ENCODE measurements at places on chromosomes 16 and 17. TPM values are rescaled to one million over a fixed set of nuclear protein-coding genes. Genes with fewer than 3 reads are reported as not detected.

- peaks cover 7% of the 10 kb centered on the region for H3K4me1 ChIP-seq
- H3K36me3 ChIP-seq: no peaks in the 10 kb centered on the region
- H3K27me3 ChIP-seq: peaks cover 85% of the 10 kb centered on the region
- no peak for DNase-seq
Observed at GRCh38 chr16:50467943-50468748, 80.0 kb upstream of the NKD1 start.

GRCh38 chr17:32803544-32803943, 73.4 kb downstream of the MYO1D start:
- no peaks in the 10 kb centered on the region for H3K36me3 ChIP-seq
- no peaks in the 10 kb centered on the region for H3K27me3 ChIP-seq
- no peak overlapping the region for H3K4me3 ChIP-seq
- H3K27ac ChIP-seq: no peak overlapping the region
- DNase-seq: no peak

GRCh38 chr17:78643326-78643725, 66.1 kb upstream of the DNAH17 start:
- no peak overlapping the region for H3K4me3 ChIP-seq
- no peak for DNase-seq
- H3K27me3 ChIP-seq: no peaks in the 10 kb centered on the region
- peaks cover 3% of the 10 kb centered on the region for H3K4me1 ChIP-seq
- H3K27ac ChIP-seq: no peak overlapping the region

Gene CD68
- 16.5 TPM for total RNA-seq

DNA sequence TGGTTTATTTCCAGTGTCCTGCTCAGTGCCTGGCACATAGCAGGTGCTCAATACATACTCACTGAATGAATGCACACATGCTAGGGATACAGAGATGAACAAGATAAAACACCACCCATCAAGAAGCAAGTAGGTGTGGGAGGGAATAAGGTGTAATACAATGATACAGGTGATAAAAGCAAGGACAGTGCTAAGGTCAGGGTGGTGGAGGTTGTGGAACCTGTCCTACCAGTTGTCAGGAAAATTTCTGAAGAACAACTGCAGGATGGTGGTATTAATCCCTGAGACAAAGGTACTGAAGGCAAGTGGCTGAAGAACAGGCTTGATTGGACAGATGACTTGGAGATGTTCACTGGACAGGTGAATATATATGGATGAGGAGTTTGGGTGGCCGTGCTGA, 1.8 kb downstream of the KNOP1 start:
- H3K4me3 ChIP-seq: no peak overlapping the region
- DNase-seq: no peak
- peaks cover 4% of the 10 kb centered on the region for H3K36me3 ChIP-seq
- H3K27ac ChIP-seq: peak overlapping the region; percentile 88
- H3K27me3 ChIP-seq: no peaks in the 10 kb centered on the region
- peaks cover 49% of the 10 kb centered on the region for H3K4me1 ChIP-seq
